ENCODE measurements at places on chromosomes 7 and 10. TPM values are rescaled to one million over a fixed set of nuclear protein-coding genes. Genes with fewer than 3 reads are reported as not detected.

GRCh38 chr10:22049635-22050034, 46.1 kb upstream of the DNAJC1 start:
- no peak for DNase-seq

DNA sequence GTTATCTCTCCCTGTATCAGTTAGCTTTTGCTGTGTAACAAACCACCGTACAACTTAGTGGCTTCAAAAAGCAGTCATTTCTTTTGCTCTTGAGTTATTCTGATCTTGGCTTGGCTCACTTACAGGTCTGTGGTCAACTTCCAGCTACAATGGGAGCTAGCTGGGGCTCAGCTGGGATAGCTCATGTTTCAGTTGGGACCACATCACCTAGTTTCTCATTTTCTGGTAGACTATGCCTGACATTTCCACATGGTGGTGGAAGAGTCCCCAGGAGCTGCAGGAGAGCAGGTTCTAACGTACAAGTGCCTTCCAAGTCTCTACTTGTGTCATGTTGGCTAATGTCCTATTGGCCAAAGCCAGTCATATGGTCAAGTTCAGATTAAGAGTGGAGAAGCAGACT, 25.8 kb upstream of the PIP4K2A start:
- no peak for DNase-seq

Gene CAV2
- total RNA-seq, result 9.2 TPM

DNA sequence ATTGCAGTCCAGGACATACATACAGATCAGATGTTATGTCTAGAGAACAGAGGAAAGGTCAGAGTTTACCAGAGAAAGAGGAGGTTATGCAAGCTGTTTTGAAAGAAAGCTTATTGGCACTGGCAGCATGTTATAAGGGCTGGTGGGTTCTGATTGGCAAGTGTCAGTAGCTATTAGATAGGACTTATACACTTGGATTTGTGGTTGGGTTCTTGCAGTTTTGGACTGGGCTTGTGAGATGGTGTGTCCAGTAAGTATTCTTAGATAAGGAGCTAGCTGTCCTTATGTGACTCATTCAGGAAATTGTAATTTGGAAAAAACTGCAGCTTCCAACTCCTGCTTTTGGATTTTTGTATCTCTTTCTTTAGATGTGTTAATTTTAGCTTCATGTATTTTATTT, 130.7 kb upstream of the NAMPT start:
- no peak for DNase-seq

Gene PAPOLB
- total RNA-seq, result 1.7 TPM

DNA sequence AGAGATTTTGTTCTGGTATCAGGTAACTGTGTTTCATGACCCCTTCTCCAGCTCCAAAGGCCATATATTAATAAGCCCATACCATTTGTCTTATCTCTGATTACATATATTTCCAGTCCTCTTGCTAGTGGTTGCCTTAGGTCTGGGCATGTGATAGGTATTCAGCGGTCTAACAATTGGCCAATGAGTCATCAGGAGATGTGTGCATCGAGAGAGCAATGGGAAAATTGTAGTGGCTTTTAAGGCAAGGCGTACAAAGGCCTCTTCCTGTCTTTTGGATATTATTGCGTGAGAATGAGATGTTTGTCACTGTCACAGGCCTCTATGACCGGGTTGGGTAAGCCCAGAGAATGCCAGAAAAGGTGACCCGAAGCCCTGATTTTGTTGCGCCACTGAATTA, 38.6 kb upstream of the SFRP5 start:
- DNase-seq, result no peak

DNA sequence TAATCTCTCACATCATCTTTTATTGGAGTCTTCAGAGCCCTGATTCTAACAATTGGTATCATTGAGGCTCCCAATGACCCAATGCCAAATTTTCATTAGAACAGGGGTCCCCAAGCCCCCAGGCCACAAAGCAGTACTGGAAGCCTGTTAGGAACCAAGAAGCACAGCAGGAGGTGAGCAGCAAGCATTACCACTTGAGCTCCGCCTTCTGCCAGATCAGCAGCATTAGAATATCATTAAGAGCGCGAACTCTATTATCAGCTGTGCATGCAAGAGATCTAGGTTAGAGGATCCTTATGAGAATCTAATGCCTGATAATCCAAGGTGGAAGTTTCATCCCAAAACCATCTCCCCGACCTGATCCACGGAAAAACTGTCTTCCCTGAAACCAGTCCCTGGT, 23.1 kb downstream of the KIF5B start:
- DNase-seq, result no peak

- no peak for DNase-seq
Observed at GRCh38 chr10:64091897-64092296, 570.7 kb downstream of the REEP3 start.

GRCh38 chr7:105188201-105188600, 174.2 kb downstream of the KMT2E start:
- DNase-seq, result no peak

Gene PCGF5
- total RNA-seq, result 72.8 TPM

Gene SORBS1
- total RNA-seq, result 334 TPM

DNA sequence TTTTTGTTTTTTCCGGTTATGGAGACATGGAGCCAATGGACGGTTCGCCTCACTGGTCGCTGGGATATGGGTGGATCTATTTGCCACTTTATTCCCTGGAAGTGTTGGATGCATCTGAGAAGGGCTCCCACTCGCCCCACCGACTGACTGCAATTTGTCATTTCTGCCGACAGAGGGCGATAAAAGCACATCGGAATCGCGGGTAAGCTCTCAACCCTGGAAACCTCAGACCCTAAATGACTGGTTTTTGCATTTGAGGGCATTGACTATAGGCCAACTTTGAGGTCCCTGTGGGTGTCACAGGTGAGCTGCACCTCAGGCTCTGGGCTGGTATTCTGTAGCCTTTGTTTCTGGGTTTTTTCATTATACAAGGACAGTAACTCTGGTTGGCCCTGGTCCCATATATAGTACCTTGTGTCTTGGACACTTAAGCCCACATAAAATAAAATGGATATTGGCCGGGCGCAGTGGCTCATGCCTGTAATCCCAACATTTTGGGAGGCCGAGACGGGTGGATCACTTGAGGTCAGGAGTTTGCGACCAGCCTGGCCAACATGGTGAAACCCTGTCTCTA, 11.9 kb upstream of the OPALIN start:
- peak; percentile 68 for DNase-seq

- no peak for DNase-seq
Observed at GRCh38 chr10:84270708-84271107, 25.9 kb downstream of the RGR start.

Gene PRLHR
- total RNA-seq, result 1.6 TPM

DNA sequence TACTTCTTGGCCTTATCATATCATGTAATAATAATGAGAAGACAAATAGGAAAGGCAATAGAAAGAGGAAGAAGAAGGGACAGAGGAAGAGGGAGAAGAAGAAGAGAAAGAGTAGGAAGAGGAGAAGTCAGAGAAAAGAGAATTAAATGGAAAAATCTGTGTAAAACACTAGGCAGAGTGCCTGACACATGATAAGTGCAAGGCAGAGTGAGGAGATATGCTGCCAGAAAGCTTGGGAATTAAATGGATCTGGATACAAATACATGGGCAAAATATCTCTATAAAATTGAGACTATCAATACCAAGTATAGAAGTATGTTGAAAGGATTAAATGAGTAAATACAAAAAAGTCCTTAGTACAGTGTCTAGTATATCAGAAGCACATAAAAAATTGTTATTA, 124.8 kb downstream of the CACNA2D1 start:
- DNase-seq, result no peak

Gene WNT2
- 1.8 TPM for total RNA-seq

DNA sequence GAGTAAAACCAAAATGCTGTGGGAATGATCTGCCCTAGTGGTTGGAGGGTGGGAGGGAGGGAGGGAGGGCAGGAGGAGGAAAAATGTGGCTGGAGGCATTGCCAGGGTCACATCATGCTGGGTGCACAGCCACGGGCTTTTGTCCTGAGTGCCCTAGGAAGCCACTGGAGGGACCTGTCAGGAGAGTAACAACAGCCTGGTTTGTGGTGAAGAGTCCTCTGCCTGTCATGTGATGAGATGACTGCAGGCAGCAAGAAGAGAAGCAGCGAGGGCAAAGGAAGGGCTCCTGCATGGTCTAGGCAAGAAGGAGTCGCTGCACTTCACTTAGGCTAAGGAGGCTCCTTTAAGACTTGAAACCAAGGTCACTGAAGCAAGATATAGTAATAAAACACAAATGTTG, 65.6 kb downstream of the PKD1L1 start:
- DNase-seq, result no peak

GRCh38 chr7:92645114-92646061, 55.2 kb upstream of the FAM133B start:
- DNase-seq, result no peak

Gene GCK
- 2.9 TPM for total RNA-seq

Gene HMX2
- total RNA-seq, result not detected

DNA sequence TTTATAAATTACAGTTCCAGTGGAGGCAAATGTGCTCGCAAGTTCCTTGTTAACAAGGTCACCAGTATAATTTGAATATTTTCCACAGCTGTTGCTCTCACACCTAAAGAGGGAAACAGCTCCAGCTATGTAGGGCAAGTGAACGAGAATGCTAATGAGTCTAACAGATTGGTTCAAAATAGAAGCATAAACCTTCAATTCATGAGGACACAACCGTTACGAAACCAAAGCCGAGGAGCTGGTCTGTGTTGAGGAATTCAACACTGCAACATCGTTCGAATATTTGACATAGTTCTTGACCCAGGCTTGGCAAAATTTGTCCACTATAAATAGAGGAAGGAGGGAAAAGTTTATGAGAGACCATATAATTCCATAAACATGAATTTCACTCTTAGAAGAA, 161.3 kb downstream of the KLF6 start:
- DNase-seq, result no peak

DNA sequence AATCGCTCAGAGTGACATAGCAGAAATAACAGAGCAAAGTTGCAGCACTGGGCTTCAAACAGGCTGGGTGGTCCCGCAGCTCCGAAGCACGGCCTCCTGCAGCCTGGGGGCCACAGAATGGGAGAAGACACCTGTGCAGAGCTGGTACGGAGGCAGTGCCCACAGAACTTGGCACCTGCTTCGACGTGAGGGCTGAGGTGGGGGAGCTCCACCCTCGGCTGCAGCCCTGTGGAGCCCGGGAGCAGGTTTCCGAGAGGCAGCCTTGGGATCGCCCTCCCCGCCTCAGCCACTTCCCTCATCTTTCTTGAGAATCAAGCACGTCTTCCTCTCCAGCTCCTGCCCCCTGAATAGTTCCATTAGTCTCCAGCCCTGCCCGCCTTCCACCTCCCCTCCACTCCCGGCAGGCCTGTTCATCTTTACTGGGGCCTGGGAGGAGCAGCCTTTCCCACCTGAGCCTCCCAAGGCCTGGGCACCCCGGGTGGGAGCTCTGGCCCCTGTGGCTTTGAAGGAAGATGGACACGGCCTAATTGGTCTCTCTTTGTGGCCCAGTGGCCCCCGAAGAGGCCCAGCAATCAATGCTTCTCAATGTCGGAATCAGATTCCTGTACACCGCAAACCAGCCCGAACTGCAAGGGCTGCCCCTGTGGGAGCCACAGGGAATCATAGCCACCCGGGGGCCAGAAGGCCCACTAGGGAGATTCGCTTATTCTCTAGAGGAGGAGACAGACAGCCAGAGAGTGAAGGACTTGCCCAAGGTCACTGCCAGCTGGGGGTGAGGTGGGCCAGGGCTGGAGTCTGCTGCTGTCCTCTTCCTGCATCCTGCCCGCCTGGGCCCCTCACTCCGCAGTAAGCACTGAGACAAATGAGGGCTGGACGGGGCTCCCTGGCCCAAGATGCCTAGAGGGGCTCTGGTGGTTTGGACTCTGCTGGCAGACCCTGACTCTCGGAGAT, 17.0 kb upstream of the PCBD1 start:
- no peak for DNase-seq

Gene MUC3A
- not detected for total RNA-seq

DNA sequence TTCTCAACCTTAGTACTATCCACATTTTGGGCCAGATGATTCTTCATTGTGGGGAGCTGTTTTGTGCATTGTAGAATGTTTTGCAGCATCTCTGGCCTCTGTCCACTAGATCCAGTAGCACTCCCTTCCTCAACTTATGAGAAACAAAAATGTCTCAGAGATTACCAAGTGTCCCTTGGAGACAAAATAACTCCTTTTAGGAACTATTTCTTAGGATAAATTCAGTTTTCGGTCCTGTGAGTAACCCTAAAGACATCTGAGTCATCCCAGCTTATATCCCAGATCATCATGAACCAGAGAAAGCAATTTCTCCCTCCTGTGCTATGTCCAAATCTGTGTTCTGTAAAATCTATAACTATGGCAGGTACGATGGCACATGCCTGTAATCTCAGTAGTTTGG, 266.6 kb upstream of the PHYHIPL start:
- DNase-seq, result no peak

GRCh38 chr10:75234017-75234682, 1.6 kb downstream of the COMTD1 start:
- peak; percentile 84 for DNase-seq

Gene GNAT3
- not detected for total RNA-seq

DNA sequence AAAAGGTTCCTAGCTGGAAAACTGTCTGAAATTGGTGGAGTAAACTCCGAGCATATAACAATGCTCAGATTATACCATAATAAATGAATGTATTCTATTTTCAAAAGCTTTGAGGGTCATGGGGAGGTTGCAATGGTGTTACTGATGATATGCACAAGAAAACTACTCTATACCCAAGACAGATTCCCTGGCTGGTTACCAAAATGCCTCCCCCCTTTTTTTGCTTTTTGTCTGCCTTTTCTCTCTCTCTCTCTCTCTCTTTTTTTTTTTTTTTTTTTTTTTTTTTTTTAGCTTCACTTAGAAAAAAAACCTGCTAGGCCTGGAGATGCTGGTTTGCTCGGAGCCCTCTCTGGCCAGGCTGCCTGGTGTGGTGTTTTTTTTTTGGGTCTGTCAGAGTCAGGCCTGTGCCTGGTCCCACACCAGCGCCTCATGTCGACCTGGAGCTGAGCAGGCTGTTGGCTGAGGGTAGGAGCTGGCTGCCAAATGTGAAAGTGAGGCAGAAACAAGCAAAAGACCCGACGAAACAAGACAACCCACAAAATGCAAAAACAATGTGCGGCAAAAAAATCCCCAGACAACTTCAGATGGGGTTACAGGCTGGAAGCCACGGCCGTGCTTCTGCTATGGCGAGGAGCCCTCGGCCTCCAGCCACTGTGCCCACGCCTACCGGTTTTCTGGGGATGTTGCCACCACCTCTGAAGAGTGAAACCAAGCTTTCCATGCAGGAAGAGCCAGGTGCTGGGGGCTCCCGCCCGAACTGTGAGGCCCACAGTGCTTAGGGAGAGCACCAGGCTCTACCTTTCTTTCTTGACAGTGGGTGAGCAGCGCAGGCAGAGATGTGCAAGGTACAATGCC, 59.9 kb upstream of the EFCAB10 start:
- DNase-seq, result no peak

Gene TEX36
- total RNA-seq, result not detected

- DNase-seq, result no peak
Observed at GRCh38 chr7:94028768-94029167, 24.6 kb upstream of the BET1 start.

Measured in dorsolateral prefrontal cortex (tissue), 122 donors.